ENCODE measurements at places on chromosomes 1 and 21.

- DNase-seq: no peak
Observed at GRCh38 chr1:178818416-178818815, 52.5 kb downstream of the ANGPTL1 start.

- DNase-seq: no peak
Observed at GRCh38 chr21:20822666-20823065, 175.5 kb upstream of the NCAM2 start.

DNA sequence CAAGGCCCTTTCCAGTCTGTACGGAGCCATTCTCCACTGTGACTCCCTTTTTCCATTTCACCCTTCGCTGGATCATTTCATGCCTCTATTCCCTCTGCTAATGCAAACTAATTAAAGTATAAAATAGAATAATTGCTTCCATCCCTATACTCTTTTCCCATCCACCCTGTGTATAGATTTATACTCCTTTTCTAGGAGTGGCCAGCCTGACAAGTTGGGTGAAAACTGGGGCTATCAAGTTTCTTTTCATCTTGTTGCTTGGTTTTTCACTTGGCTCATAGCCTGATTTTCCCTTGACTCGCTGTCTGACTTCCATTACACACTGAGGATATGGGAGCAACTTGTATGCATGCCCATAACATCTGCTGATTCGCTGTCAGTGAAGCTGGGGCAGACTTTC, 107.0 kb downstream of the PLXNA2 start:
- DNase-seq: no peak

DNA sequence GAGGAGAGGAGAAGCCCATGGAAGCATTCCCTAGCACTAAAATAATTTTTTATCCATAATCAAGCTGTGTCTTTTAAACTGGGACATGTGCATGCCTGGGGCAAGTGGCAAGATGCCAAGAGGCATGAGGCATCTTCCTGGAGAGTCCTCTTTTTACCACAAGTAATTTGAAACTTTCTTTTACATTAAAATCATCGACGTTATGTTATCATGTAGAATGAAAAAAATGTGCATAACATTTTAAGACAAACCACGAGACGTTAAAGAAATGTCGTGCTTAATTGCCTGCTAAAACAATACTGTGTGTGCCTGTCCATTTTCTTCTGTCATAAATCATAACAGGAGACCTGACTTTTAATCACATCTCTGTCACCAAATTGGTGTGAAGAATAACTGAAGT, 1.5 kb downstream of the STYXL2 start:
- DNase-seq: no peak

DNA sequence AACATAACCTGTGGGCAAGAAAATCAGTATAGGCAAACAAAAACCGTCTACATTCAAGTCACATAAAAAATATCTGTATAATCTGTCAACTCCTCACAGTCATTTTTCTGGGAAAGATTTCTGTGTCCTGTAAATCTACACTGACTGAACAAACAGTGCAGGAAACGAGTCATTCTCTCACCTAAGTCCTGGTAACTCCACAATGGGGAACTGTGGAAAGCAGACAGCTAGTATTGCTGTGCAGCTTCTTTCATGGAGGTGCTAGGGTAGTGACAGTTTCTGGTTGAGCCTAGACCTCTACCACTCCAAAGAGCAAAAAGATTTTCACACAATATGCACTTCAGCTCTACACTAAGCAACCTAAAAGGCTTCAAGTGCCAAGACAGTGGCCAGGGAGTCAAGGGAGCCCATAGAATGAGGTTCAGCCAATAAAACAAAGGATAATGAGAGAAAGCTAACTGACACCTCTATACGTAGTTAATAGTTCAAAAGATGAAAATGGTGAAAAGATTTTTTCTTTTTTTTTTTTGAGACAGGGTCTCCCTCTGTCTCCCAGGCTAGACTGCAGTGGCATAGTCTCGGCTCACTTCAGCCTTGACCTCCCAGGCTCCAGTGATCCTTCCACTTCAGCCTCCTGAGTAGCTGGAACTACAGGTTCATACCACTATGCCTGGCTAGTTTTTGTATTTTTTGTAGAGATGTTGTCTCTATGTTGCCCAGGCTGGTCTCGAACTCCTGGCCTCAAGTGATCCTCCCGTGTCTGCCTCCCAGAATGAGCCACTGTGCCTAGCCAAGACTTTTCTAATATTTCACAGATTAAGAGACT, 5.5 kb downstream of the PTP4A2 start:
- DNase-seq: no peak

- DNase-seq: no peak
Observed at GRCh38 chr21:45448810-45449657, 44.1 kb downstream of the COL18A1 start.

DNA sequence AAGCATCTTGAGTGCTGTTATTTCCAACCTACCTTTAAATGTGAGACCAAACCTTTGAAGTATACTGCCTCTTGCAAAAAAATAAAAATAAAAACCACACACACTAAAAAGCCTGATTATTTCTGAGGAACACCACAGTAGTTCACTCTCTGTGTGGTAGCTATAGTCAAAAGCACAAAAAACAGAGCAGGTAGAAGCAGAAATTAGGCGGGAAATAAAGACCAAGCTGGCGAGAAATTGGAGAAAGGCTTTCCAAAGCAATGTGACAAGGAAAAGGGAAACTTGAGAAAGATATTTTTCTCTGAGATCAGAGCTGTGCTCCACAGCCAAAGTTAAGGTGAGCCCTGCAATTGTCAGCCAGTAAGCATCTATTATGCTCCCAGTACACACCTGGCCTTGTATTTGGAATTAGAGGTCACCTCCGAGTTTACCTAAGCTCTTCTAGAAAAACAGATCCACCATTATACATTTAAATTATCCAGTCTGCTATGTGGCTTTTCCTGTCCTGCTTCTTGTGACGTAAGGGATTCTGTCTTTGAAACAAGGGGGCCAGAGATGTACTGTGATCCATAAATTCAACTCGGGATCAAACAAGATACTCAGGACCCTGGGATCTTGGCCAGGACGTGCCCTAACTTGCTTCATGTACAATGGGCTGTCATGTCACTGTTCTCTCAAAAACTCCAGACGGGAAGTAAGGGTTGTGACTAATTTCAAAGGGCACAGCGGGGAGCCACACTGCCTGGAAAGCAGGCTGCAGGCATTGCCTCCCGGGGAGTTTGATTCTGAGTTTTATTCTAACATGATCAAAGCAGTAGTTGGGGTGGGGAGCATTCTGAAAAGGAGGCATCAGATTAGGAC, 39.8 kb upstream of the RAB4A start:
- no peak for DNase-seq

DNA sequence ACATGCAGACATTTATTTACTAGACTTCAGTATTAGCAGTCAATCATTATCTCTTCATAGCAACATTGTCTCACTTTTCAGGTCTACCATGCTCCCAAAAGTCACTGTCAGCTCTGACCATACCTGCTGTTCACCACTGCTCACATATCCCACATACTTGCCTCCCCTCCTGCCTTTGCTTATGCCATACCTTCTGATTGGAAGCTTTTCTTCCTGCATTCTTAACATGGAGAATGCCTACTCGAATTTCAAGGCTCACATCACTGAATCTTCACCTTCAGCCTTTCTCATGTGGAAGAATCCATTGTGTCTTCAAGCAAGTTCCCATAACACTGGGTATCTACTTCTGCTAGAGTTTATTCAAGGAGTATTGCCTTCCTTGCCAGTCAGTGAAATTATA, 135.4 kb downstream of the NTNG1 start:
- DNase-seq: no peak

GRCh38 chr1:151773702-151774101, 10.4 kb upstream of the MRPL9 start:
- no peak for DNase-seq

DNA sequence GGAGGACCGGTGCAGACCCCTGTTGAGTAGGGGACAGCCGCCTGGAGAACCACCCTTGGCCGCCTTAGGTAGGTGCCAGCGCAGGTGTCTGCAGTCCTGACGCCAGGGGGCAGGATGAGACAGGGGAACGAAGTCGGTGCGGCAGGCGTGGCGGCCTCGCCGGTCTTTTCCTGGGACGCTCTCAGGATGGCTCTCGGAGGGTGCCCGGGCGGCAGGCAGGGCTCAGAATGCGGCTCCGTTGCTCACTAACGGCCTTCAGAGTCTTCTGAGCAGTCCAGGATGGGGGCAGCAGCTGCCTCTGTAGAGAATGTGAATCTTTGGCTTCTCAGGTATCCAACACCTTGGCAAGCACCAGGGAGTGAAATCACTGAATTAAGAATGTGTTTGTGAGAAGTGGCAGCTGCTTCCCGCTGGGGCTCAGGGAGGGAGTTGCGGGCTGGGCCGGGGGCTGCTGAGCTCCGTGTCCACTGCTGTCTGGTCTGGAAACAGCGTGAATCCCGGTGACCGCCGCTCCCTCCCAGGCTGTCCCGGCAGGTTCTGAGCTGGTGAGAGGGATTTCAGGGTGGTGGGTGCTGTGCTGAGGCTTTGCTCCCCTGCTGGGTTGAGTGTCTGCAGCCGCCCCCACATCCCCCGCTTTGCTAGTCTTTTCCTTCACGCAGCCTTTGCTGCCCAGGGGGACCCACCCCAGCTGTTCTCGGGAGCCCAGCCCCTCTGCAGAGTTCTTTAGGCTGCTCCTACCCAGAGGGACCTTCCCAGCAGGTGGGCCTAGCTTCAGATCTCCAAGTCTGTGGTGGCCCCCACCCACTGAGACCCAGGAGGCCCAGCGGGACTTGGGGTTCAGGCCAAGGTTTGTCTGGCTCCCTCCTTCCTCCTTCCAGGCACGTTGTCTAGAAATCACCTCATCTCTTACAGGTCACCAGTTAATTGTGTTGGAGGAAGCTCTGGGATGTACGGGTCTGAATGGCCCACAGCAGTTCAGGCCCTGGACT, 11.1 kb upstream of the C1orf174 start:
- DNase-seq: no peak

- DNase-seq: no peak
Observed at GRCh38 chr1:168441745-168442144, 102.1 kb downstream of the XCL2 start.

GRCh38 chr1:18564676-18565075, 66.0 kb upstream of the PAX7 start:
- no peak for DNase-seq

- DNase-seq: no peak
Observed at GRCh38 chr1:241343956-241344355, 13.0 kb downstream of the RGS7 start.

GRCh38 chr1:87812871-87813577, 484.3 kb downstream of the LMO4 start:
- DNase-seq: no peak

GRCh38 chr1:25001125-25001915, 71.2 kb upstream of the RUNX3 start:
- no peak for DNase-seq

DNA sequence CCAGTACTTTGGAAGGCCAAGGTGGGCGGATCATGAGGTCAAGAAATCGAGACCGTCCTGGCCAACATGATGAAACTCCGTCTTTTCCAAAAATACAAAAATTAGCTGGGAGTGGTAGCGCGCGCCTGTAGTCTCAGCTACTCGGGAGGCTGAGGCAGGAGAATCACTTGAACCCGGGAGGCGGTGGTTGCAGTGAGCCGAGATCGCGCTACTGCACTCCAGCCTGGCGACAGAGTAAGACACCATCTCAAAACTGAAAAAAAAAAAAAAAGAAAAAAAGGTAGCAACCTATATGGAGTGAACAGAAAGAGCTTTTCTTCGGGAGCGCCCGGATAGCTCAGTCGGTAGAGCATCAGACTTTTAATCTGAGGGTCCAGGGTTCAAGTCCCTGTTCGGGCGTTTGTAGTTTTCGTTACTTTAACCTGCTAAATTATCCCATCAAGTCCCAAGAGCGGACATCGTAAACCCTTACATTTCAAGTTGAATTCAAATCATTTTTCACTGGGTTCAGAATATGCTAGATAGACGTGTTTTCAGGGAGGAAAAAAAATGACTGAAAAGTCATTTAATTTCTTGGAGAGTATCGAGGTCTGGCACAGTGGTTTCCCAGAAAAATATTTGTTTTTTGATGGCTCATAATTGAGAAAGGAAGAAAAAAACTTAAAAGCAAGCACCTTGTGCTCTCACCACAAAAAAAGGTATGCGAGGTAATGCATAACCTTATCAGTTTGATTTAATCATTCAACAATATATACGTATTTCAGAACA, 9.8 kb upstream of the MDM4 start:
- no peak for DNase-seq

GRCh38 chr1:59592924-59593323, 221.8 kb upstream of the HOOK1 start:
- DNase-seq: no peak

Data from substantia nigra (tissue), 51 donors.